ENCODE measurements at places on chromosomes 12 and 14. TPM values are rescaled to one million over a fixed set of nuclear protein-coding genes. Genes with fewer than 3 reads are reported as not detected.

BIN2 gene
- total RNA-seq, result 5.0 TPM

KCNC2 gene
- total RNA-seq, result not detected

TTC9 gene
- total RNA-seq, result 0.18 TPM

FAM90A1 gene
- total RNA-seq, result 0.21 TPM

GLI1 gene
- 6.1 TPM for total RNA-seq

C14orf39 gene
- 0.69 TPM for total RNA-seq

CAPS2 gene
- total RNA-seq, result 30.9 TPM

GPR65 gene
- 0.76 TPM for total RNA-seq

DAO gene
- total RNA-seq, result not detected

MARCHF9 gene
- total RNA-seq, result 7.6 TPM

CFAP54 gene
- 5.2 TPM for total RNA-seq

KRT83 gene
- total RNA-seq, result 0.21 TPM

OTOGL gene
- 1.6 TPM for total RNA-seq

MYF6 gene
- total RNA-seq, result not detected

CSRP2 gene
- 32.0 TPM for total RNA-seq

P3H3 gene
- 71.5 TPM for total RNA-seq

NFATC4 gene
- total RNA-seq, result 95.6 TPM

CCND2 gene
- 128 TPM for total RNA-seq

BAG5 gene
- 13.8 TPM for total RNA-seq

AQP2 gene
- total RNA-seq, result not detected

KIAA0586 gene
- total RNA-seq, result 37.5 TPM

Measured in uterus (tissue), 4 donors.